ENCODE measurements at places on chromosomes 4 and X. TPM values are rescaled to one million over a fixed set of nuclear protein-coding genes. Genes with fewer than 3 reads are reported as not detected.

The ADRA2C gene
- 0.66 TPM for total RNA-seq

The NHSL2 gene
- 9.1 TPM for total RNA-seq

The RENBP gene
- 18.8 TPM for total RNA-seq

The THAP9 gene
- 4.0 TPM for total RNA-seq

The FAM9C gene
- not detected for total RNA-seq

The SPANXA1 gene
- total RNA-seq = not detected

The CT45A5 gene
- total RNA-seq = not detected

The OFD1 gene
- 9.0 TPM for total RNA-seq

The SYP gene
- total RNA-seq = 0.66 TPM

The ENPP6 gene
- total RNA-seq = not detected

The FGF13 gene
- 0.44 TPM for total RNA-seq

The AFP gene
- total RNA-seq = 0.19 TPM

The VEGFD gene
- total RNA-seq = 0.40 TPM

The ATP11C gene
- 66.8 TPM for total RNA-seq

The NR3C2 gene
- total RNA-seq = 6.8 TPM

The SATL1 gene
- total RNA-seq = not detected

The HMGB3 gene
- 16.0 TPM for total RNA-seq

The FGF5 gene
- 18.8 TPM for total RNA-seq

The RNF175 gene
- total RNA-seq = not detected

The UGT2B10 gene
- total RNA-seq = not detected

The MAGEB18 gene
- not detected for total RNA-seq

The ADH5 gene
- 243 TPM for total RNA-seq

The WDR17 gene
- total RNA-seq = 0.93 TPM

The FGB gene
- total RNA-seq = not detected

The DRD5 gene
- total RNA-seq = not detected

The UGT2A1 gene
- 0.13 TPM for total RNA-seq

The ETDA gene
- total RNA-seq = not detected

The PWWP3B gene
- total RNA-seq = 0.06 TPM

The FAM53A gene
- total RNA-seq = 1.3 TPM

The ZNF732 gene
- total RNA-seq = 0.31 TPM

The XAGE2 gene
- total RNA-seq = not detected

The IDUA gene
- total RNA-seq = 8.4 TPM

The GCNA gene
- total RNA-seq = 2.7 TPM

All from aortic smooth muscle cell (primary cell).